Head of caudate nucleus (tissue), 42 donors: ENCODE measurements at places on chromosomes 1 and 21.

GRCh38 chr1:236568285-236568894, 35.9 kb downstream of the HEATR1 start:
- DNase-seq, result no peak

DNA sequence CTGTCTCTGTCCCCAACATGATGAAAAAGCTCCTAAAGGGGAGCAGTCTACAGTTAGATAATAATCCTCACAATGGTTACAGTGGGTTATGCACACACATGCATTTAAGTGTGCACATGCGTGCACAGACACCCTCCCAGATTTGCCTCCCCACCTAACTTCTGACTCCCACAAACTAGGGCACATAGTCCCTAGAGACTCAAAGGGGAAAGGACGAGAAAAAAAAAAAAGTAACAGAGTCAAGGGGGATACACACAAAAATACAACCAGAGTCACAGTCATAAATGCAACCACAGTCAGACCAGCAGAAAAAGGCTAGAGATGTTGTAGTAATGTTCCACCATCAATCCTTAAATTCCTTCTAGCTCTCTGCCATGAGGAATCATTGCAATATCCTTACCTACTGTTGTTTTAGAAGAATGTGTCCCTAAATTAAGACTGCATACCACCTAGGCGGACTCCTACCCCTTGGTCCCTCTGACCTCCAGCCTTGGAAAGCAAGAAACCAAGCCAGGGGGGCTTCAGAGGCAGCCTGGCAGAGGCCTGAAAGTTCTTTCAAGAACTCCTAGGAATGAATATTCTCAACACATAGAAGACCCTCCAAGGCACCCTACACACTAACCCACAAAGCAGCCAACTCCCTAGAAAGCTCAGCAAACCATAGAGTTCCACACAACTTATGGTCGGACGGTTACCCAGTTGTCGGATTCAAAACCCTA, 1.3 kb downstream of the CRTC2 start:
- no peak for DNase-seq

GRCh38 chr1:51953079-51953478, 37.4 kb downstream of the RAB3B start:
- no peak for DNase-seq

DNA sequence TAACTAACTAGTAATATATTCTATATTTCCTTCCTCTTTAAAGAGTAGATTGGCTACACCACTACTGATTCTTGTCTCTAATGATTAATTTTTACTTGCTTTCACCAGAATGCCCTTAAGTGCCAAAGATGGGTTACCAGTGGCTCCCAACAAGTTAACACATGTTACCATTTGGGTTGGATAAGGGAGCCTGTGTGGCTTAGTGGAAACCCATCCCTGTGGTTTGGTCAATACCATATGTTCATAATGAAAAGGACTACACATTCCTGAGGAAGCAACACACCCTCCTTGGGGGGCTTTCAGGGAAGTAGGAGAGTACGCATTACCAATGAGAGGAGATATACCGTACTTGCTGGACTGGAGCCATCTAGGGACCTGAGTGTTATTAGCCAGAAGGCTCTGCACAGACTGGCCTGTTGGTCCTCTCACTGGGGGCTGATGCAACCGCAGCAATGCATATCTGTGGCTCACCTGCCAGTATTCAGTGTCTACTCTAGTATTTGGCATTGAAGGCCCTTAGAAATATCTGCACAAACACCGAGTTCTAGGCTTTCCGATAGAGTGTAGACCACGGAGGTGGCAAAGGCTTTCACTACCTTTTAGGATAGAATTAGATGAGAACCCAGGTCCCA, 29.3 kb upstream of the PLXNA2 start:
- no peak for DNase-seq

GRCh38 chr1:201880928-201881571, 7.6 kb upstream of the SHISA4 start:
- no peak for DNase-seq

GRCh38 chr1:30822006-30822405, 64.4 kb upstream of the LAPTM5 start:
- no peak for DNase-seq

DNA sequence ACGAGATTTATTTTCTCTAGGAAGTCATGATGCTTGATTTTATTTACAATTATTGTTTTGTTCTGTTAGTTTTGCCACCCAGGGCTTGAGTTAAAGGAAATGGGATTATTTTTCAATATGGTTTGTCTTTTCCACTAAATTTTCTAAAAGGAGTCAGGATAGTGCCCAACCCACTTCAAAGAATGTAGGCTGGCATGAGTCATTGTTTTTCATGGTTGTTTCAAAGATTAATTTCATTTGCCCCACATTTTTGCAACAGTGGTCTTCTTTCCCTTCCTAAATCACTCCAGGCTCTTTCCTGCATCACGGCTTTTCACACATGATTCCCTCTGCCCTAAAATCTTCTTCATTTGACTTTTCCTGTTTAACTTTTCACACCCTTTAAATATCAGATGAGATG, 2.5 kb downstream of the SLAMF6 start:
- DNase-seq, result no peak

DNA sequence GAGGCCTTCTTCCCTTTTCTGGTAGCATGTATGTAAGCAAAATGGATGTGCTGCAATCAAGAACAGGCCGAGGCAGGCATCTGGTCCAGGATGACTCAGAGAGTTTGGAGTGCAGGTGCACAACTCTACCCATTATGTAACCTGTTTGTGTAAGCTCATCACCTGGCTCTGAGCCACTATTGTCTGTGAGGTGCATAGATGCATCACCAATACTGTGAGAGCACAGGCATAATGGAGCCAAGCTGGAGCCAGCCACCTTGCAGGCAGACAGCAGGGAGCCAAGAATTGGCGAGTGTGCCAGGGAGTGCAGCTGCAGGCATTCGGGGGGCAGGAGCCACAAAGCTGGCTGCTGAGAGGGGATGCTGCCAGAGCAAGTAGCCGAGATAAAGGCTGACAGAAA, 549.9 kb upstream of the RGS18 start:
- DNase-seq, result no peak

- DNase-seq, result no peak
These were observed 23.7 kb downstream of the SKI start for GRCh38 chr1:2251786-2252185.

- no peak for DNase-seq
These were observed 1.5 kb upstream of the NHLH1 start for GRCh38 chr1:160365325-160365724.

GRCh38 chr1:67336783-67337182, 29.1 kb downstream of the IL12RB2 start:
- no peak for DNase-seq
